ENCODE measurements at places on chromosomes 4 and X. TPM values are rescaled to one million over a fixed set of nuclear protein-coding genes. Genes with fewer than 3 reads are reported as not detected.

The ADRA2C gene
- total RNA-seq: 1.4 TPM

The TLL1 gene
- total RNA-seq: 1.4 TPM

The PRRG1 gene
- total RNA-seq: 9.8 TPM

GRCh38 chr4:139054791-139055505, 39.4 kb downstream of the NOCT start:
- no peaks in the 10 kb centered on the region for H3K27me3 ChIP-seq
- H3K4me3 ChIP-seq: no peak overlapping the region
- peaks cover 43% of the 10 kb centered on the region for H3K36me3 ChIP-seq

DNA sequence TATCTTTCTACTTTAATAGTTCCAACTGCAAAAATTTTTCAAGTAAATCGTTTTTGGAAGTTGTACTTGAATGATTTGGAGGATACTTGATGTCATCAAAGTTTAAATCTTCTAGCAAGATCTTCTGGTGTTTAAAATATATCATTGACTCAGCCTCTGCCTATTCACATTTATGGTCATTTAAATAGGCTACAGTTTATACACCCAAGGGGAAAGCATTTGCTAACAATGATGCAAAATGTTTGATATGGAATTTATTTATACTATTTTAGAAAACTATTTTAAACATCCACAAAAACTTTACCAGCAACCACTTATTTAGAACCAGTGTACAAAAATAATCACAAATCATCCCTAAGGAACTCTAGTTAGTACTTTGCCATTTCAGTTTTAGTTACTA, 123.3 kb upstream of the STIM2 start:
- DNase-seq: no peak
- no peak overlapping the region for H3K4me3 ChIP-seq
- no peaks in the 10 kb centered on the region for H3K27me3 ChIP-seq
- no peaks in the 10 kb centered on the region for H3K36me3 ChIP-seq
- no peaks in the 10 kb centered on the region for H3K4me1 ChIP-seq

Data from left lung (tissue), 14 donors.